ENCODE measurements at places on chromosomes 1 and 21.

DNA sequence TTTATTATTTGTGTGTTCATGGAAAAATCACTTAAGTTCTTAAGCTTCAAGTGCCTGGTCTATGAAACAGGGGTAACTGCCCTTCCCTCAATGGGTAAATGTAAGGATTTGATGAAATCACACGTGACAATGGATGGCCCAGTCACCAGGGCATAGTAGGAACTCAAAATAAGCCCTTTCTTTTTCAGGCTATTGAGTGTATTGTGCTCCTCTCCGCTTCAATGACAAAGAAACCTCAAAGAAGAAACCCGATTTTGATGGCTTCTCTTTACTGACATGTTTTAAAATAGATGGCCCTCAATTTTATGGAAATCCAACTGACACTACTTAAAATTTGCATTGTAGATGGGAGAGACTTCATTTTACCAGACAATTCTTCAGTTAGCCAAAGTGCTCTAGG is 543.5 kb downstream of the OMA1 start:
- no peak for DNase-seq

DNA sequence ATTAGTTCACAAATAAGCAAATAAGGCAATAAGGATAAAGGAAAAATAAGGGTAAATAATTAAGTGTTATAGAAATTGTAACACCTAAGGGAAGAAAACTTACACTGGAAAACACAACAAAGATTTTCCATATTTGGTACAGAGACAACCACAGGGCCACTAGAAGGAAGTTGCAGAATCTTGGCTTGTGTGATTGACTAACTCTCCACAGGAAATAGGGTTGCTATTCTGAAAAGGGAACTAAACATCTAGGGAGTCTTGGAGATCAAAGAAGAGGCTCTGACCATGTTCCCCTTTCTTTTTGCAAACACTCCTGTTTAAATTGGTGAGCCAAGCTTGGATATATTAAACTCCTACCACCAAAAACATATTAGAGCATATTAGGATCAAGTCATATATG is 59.1 kb downstream of the APCS start:
- no peak for DNase-seq

DNA sequence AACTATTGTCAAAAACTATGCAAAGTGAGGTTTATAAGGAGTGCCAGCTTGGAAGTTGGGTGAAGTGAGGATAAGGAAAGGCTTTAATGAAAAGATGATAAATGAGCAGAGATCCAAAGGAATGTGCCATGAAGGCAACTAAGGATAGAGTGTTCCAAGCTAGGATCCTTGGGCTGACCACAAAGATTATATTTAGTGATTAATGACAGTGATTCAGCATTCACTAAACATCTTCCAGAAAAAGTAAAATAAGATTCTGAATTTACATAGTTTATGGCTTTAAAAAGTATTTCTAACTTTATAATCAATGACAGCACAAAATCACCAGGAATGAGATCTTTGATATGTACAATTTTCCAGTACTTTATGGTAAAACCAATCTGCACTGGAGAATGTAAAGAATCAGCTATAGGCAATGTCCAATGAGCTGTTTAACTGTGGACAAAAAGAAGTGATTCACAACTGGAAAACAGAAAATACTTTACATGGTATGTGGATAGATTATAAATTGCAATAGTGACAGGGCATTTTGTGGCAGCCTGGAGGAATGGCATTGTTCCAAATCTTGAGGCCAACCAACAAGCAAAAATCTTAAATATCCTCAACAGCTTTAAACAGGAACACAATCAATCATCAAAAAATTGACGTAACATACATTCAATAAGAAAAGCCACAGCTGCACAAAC is 91.2 kb upstream of the KCTD3 start:
- peak; percentile 43 for DNase-seq

- DNase-seq = no peak
These were observed 617.7 kb upstream of the ADGRL2 start for GRCh38 chr1:81183051-81183450.

DNA sequence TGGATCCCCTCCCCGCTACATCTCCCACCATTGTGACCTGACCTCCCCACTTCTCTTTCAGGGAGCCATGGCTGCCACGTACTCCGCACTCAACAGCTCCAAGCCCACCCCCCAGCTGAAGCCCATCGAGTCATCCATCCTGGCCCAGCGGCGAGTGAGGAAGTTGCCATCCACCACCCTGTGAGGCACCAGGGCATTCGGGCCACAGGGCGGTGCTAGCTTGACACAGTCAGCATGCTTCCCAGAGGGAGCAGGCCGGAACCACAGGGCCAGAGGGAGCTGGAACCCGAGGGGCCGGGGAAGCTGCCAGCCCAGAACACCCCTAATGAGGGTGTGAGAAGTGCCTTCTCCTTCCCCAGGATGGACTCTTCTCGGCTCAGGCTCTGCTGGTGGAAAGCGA is 44.5 kb downstream of the RPS6KA1 start:
- no peak for DNase-seq

DNA sequence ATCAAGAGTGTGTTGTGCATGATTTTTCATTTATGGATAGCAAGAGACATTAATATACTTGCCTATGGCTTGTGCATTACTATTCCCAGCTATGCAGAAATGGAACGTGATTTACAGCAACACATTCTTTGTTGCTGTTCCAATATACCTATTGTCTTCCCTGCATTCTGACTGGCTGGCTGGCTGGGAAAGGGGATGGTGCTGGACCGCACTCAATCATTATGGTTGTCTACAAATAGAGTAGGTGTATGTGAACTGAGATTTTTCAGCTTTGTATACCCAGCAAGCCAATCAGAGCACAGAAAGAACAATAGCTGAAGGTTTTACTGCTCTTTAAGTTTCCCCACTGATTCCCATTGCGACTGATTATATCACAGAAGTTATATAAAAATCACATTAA is 167.5 kb downstream of the ATG4C start:
- no peak for DNase-seq

Data from RCC 7860 (cell line).